Daoy (cell line): ENCODE measurements at places on chromosomes 5 and 9. TPM values are rescaled to one million over a fixed set of nuclear protein-coding genes. Genes with fewer than 3 reads are reported as not detected.

GRCh38 chr5:142671266-142671665, 14.6 kb downstream of the FGF1 start:
- DNase-seq = no peak

ETF1 gene
- 208 and 227 TPM in 2 replicates for total RNA-seq

DNA sequence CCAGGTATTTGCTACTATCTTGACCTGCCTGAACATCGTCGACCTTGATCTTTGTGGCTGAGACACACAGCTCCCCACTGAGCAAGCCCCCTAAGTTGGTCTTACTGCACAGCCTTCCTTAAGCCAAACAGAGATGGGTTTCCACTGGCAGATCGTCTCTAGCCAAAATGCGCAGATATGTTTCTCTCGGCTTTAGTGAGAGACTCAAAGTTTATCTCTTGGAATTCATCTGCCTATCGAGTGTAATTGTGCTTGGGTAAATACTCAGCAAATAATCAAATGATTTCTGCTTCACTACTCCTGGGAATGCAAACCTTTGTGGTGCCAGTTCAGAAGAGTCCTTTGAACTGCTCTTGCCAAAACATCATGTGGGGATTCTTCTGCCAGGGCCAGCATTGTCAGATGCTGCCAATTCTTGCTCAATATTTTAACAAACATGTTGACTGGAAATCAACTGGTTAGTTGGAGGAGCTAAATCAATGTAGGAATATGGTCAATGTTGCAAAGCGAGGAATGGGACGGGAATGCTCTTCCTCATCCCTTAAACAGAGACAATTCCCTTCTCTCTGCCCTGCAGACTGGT, 141.2 kb upstream of the SLC28A3 start:
- no peak for DNase-seq

DNA sequence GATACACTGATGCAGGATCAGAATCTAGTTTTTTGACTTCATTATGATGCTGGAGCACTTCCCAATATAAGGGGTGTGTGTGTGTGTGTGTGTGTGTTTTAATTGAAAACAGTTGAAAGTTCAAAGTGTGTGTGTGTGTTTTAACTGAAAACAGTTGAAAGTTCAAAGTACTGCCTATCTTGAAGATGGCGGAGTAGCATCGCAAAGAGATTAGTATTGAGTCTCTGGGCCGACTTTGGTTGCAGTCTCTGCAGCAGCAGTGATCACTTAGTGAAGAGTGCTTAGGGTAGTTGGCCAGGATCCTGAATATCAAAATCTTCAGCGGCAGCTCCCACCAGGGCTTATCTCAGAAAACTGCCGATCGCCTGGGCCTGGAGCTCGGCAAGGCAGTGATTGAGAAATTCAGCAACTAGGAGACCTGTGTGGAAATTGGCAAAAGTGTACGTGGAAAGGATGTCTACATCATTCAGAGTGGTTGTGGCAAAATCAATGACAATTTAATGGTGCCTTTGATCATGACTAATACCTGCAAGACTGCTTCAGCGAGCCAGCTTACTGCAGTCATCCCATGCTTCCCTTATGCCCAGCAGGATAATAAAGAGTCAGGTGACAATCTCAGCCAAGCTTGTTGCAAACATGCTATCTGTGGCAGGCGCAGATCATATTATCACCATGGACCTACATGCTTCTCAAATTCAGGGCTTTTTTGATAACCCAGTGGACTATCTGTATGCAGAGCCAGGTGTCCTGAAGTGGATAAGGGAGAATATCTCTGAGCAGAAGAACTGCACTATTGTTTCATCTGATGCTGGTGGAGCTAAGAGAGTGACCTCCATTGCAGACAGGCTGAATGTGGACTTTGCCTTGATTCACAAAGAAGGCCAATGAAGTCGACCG, 7.3 kb upstream of the SCAI start:
- no peak for DNase-seq

SLC12A2 gene
- 24.6 and 46.6 TPM in 2 replicates for total RNA-seq

PLCXD3 gene
- total RNA-seq = under 0.01 and 0.11 TPM in 2 replicates

DNA sequence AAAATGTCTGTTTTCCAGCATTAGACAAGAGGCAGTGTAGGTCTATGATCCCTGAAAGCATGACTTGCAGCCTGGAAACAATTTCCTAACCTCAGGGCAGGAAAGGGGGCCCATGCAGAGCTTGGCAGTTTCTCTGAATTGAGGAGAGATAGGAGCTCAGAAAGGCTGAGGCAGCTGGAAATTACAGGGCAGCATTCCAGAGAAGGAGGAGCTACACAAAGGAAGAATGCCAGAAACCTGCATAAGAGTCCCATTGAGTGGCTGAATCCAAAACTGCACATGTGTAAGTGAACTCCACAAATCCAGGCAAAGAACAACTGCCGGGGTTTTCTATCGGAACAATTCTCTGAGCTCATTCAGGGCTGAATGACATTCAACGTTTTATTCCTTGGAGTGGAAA, 346.8 kb downstream of the PIK3R1 start:
- peak; percentile 71 for DNase-seq
